ENCODE measurements at places on chromosomes 5 and 9.

- no peak for DNase-seq
Measured at GRCh38 chr5:68405784-68406743, 190.5 kb downstream of the PIK3R1 start.

- DNase-seq: peak; percentile 49
Measured at GRCh38 chr9:38417003-38417945, 7.0 kb downstream of the IGFBPL1 start.

- DNase-seq: no peak
Measured at GRCh38 chr5:59062986-59063683, 480.3 kb downstream of the RAB3C start.

- no peak for DNase-seq
Measured at GRCh38 chr5:103010168-103010567, 109.8 kb downstream of the GIN1 start.

DNA sequence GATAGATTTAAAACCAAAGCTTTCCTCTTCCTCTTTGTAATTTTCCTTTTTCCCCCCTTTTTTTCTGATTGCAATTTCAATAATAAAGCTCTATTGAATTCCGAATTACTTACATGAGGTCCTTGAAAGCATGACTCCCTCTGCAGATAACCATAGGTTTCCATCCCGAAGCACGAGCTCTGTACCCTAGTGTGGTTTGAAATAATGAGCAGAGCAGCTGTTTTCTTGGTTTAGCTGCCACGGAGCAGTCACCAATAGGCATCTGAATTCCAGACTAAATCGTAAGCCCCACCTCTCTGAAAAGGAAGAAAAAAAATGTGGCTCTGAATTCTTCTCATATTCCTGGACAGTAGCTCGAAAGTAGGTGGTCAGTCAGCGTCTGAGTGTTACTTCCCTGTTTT is 18.5 kb upstream of the GNE start:
- DNase-seq: no peak

DNA sequence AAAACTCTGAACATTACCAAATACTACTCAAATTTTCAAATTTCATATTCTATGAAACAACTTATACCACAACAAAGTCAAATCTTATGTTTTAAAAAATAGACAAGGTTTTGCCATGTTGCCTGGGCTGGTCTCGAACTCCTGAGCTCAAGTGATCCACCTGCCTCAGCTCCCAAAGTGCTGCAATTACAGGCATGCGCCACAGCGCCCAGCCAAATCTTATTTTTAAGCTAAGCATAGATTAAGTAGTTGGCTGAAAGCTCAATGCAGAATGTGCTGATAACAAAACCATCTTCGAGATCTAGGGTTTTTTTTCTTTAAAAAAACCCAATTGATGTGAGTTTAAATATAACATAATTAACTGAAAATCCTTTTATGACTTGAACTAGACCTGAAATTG is 6.4 kb downstream of the LMBRD2 start:
- DNase-seq: no peak

- peak; percentile 64 for DNase-seq
Measured at GRCh38 chr5:148290271-148291195, 21.7 kb upstream of the SPINK7 start.

DNA sequence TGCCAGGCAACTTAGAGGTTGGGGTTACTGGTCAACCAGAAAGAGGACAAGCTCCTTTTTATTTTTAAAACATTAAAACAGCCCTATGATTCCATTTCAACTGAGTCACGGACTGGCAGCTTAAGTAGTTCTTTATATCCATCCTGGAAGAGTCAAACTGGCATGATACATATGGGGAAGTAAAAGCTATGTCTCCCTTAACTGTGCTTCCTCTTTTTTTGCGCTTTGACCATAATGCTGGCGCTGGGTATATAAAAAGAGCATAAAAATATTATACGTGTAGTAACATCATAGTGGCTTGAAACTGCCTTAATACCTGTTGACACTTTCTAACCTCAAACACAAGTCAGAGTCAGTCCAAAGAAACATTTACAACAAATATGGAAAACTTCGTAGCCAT is 274.4 kb downstream of the CSNK1G3 start:
- DNase-seq: peak; percentile 90

- DNase-seq: no peak
Measured at GRCh38 chr5:176652136-176652535, 4.9 kb downstream of the TSPAN17 start.

DNA sequence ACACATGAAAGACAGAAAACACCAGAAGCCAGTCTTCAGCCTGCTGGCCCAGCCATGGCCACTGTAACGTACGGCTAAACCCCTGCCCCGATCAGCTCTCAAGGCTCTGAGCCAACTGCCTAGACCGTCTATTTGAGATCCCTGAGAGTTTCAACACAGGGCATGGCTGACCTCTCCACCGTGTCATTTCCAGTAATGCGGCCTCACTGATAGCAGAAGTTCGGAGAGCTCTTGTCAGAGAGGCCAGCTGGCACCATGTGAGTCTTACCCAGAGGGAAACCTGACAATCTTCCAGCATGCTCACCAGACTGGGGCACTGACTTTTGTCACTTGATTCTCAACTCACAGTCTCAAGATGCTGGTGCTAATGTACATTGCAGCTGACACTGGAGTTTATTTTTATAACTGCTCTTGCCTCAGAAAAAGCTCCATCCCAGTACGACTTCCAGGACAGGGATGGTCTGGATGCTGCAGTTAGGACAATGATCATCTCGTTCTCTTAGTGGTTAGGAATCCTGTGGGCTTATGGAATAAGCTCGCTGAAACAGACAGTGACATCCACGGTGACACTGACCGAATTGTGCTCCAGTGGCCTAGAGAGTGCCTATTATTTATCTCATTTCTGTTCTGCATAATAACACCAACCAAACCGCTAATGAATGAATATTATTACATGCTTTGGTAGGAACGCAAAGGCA is 372.7 kb downstream of the ICE1 start:
- no peak for DNase-seq

DNA sequence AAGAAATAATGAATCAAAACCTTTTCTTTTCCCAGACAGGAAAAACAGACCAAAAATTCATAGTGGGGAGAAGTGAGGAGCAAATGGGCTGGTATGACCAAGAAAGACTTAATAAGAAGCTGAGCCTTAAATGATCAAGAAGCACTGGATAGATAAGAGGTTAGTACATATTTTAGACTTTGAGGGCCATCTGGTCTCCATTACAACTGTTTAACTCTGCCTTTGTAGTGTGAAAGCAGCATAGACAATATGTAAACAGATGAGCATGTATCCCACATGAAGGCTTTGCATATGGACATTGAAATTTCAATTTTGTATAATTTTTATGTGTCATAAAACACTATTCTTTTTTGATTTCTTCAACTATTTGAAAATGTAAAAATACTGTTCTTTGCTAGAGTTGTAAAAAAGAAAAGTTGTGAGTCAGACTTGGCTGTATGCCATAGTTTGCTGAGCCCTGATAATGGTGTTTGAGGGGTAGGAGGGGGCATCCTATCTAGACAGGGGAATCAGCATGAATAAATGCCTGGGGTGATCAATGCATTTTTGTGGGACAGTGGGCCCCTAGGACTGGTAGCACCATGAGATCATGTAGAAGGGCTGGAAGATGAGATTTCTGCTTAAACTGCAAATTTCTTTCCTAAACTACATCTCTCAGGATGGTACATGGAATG is 91.8 kb upstream of the GPR151 start:
- DNase-seq: no peak

- peak; percentile 14 for DNase-seq
Measured at GRCh38 chr5:82942083-82942881, 134.9 kb downstream of the TMEM167A start.

DNA sequence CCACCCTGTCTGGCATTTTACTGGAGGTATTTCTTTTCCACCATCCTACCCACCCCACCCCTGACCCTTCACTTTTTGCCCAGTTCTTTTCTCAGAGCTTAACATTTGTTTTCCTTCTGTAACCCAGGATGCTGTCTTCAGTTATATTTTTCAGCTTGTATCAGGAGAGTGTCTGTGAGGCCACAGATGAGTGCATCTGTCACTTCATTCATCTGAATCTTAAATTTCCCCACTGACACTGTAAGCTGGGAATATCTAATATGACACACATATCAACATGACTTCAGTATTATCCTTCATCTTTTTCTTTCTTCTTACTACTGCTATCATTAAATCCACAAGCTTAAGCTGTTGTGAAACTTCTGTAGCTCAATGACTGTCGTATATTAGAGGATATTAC is 4.9 kb downstream of the MARCHF3 start:
- no peak for DNase-seq

DNA sequence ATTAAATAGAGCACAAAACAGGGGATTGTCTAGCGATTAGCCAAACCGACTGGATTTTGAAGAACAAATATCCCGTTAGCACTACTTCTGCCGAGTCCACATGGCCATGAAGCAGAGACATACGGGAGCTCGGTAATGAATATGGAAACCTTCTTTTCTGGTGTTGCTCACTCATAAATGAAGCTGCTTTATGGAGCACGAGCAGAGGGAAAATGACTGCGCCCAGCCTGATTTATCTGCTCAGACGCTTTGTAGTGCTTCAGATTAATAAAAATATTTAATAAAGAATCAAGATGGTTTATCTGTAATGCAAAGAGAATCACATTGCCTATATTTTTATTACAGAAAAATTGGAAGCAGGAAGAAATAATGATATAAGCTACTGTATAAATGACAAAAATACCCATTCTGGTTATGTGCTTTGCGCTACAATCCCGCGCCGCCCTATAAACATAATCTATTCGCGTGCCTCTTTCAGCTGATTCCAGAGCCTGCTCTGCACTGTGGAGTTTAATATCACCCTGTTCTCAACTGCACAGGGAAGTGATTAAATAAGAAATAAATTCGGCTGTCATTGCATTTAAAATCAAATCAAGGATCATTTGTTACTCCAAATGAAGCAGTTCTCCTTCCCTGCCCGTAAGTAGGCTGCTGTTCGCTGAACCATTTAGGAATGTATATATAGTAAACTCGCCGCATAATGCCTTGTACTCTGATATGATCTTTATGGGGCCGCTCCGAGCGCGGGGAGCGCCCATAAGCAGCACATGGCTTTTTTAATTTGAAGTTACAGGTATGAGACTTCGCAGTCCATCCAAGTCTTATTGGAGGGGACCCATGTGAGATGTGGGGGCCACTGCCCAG is 22.3 kb upstream of the UBAC1 start:
- no peak for DNase-seq

DNA sequence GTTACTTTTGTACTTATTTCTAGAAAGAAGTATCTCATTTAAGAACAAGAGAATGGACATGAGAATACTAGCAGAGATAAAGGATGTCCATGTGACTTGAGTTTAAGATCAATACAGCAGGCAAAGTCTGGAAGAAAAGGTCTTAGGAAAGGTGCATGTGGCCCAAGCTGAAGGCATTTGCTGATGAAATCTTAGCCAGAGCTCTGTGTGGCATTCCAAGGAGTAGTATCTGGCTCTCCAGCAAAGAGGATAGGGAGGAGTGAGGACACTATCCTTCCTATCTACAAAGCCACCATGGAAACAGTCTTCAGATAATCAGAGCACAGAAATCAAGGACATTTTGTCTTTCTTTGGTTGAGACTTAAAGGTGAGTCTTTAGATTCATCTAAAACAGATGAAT is 244.1 kb upstream of the RGMB start:
- no peak for DNase-seq

GRCh38 chr9:121242219-121242958 is 25.6 kb upstream of the GSN start:
- DNase-seq: no peak

- no peak for DNase-seq
Measured at GRCh38 chr9:138071292-138071691, 193.7 kb downstream of the CACNA1B start.

- no peak for DNase-seq
Measured at GRCh38 chr5:108420158-108420557, 38.3 kb upstream of the FBXL17 start.

- no peak for DNase-seq
Measured at GRCh38 chr5:40453689-40454088, 226.0 kb upstream of the PTGER4 start.

DNA sequence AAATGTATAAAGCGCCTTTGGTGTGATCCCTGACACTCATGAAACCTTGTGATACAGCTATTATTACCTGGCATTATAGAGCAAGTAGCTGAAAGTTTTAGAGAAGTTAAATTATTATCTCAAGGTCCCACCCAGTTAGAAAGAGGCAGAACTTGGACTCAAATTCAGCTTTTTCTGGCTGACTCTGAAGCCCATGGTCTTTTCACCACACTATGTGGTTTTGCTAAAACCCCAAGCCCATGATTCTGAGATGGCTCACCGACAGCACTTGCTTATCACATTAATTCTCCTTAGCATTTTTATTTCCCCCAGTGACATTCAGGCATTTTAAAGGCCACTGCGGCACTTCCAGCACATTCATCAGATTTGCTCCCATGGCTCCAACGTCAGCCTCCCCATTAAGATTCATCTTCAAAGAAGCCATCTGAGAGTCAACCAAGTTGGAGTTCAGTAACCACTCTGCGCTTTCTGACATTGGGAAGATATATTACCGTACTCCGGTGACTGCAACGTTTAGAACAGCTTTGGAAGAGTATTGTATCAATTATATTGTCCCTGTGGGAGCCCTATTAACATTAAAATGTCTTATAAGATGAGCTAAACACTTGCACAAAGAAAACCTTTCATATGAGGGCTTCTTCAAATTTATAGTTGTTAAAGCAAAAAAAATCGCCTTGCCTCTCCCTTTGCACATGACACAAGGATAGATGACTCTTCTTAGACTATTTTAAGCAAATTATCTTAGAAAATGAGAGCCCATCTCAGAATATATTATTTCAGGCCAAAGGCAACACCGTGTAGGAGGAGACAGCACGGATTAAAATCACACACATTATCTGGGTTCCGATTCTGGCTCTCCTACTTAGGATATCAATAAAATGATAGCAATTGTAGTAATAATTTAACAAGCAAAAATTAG is 638.1 kb downstream of the ACTL7B start:
- DNase-seq: no peak

GRCh38 chr9:37571282-37571681 is 4.9 kb downstream of the FBXO10 start:
- no peak for DNase-seq

- DNase-seq: no peak
Measured at GRCh38 chr9:25681266-25681665, 3.0 kb upstream of the TUSC1 start.

Data from Kasumi-1 (cell line).